Stimulated activated CD8-positive, alpha-beta memory T cell treated with anti-CD3 and anti-CD28 coated beads, Interleukin-15, amount 100 ng/mL, for 4 hours (primary cell): ENCODE measurements at places on chromosomes 5 and 9.

- DNase-seq: no peak
Observed at GRCh38 chr9:35415402-35416097, 74.4 kb upstream of the RUSC2 start.

DNA sequence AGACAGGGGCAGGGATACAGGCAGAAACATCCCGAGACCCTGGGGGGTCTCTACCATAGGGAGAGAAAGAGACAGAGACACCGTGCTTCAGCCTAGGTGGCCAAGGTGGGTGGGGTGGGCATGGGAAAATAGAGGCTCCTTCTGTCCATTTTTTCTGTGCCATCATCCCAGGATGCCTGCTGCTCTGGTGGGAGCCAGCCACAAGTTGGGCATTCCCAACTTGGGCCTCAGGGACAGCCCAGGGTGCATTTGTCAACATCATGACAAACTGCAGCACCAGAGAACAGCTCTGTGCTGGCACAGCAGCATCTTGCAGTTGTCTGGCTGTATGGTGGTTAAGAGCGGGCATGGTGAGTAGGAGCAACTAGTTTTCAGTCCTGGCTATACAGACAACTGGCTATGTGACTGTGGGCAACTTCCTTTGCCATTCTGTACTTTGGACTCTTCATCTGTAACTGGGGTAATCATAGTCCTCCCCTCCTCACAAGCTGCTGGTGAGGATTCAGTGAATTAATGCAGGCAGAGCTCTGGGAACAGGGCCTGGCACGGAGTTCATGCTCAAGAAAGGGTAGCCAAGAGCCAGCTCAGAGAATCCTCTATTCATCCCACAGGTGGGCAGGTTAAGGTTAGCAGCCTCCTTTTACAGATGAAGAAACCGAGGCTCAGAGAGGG is 100.4 kb downstream of the RGS3 start:
- DNase-seq: no peak

- DNase-seq: no peak
Observed at GRCh38 chr5:90264689-90265544, 144.6 kb downstream of the CETN3 start.

DNA sequence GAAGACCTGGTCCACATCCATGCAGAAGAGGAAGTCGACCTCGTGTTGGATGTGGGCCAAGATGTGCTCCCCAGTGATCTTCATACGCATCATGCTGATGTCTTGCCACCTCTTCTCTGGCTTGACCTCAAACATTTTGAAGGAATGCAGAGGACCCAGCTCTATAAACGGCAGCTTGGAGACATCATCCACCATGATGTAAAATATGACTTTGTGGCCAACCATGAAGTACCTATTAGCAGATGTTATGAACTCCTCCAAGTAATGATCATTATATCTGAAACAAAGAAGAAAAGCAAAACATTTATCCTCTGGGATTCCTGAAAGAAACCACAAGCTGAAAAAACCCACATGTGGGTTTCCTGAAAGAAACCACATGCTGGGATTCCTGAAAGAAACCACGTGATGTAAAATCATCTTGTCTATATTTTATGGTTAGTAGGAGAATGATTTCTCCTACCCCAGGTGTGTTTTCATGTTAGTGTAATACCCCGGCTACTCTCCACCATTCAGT is 52.3 kb downstream of the GGTA1 start:
- no peak for DNase-seq

- no peak for DNase-seq
Observed at GRCh38 chr5:44909004-44909403, 100.3 kb downstream of the MRPS30 start.

- no peak for DNase-seq
Observed at GRCh38 chr5:178349625-178350353, 117.2 kb upstream of the PHYKPL start.

DNA sequence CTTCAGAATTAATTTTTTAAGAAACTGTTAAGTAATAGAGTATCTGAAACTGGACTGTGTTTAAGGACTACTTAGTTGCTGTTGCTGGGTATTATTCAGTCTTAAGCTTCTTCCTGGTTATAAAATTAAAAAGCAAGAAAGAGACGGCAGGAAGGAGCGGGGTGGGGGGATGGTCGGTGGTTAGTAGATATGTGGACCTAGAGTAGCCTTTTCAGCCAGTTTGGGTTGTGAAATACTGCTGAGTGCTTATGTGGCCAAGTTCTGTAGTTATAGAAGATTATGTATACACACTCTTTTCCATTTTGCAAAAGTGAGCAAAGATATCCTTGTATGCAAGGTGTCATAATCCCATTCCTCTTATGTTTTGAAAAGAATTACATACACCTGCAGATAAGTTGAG is 28.5 kb downstream of the TRIO start:
- no peak for DNase-seq

DNA sequence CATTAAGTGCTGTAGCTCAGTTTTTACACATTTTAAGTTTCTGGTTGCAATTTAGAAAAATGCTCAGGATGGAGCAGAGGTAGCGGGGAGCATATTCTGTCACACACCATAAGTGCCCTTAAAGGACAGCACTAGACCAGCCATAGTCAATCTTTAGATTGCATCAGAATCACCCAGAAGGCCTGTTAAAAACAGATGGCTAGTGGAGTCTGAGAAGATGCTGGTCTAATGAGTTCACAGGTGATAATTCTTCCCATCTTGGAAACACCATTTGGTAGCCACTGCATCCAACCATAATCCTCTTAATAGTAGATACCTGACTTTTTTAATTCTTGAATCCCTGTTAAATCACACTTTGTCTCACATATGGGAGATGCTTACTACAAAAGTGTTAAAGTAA is 113.2 kb downstream of the CDH18 start:
- DNase-seq: no peak

DNA sequence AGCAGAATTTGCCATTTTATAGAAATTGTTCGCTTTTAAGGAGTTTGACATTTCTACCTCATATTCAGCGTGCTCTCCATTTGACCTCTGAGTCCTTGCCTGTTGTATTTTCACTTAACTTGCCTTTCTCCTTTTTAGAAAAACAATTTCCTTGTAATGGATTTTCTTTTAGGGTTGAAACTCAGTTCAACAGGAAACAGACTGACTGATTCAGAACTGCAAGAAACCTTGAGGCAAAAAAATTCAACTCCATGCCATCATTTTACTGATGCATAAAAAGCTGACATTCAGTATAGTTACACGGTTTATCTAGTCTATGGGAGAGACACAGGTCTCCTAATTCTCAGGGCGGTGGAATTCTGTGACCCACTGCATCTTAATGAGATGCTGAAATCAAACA is 59.8 kb downstream of the MRPS30 start:
- DNase-seq: no peak

GRCh38 chr9:69131682-69132081 is 42.4 kb upstream of the TJP2 start:
- DNase-seq: no peak

- no peak for DNase-seq
Observed at GRCh38 chr9:100111235-100111634, 12.2 kb downstream of the INVS start.

DNA sequence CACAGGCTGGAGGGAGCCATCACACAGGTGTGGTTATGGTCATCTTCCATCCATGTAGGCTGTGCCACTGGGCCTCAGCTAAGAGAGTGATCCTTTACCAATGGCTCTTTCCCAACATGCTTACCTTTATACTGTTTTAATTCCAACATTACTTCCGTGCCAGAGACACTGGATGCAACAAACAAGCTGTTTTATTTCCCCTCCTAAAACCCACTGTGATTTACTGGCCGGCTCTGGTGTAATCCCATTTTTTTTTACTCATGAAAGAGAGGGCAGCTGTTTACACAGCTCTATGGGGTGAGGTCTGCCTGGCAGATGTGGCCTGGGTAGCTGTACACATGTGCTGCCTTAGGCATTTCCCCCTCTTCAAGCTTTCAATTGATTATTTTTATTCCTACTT is 58.5 kb downstream of the MACROH2A1 start:
- no peak for DNase-seq

DNA sequence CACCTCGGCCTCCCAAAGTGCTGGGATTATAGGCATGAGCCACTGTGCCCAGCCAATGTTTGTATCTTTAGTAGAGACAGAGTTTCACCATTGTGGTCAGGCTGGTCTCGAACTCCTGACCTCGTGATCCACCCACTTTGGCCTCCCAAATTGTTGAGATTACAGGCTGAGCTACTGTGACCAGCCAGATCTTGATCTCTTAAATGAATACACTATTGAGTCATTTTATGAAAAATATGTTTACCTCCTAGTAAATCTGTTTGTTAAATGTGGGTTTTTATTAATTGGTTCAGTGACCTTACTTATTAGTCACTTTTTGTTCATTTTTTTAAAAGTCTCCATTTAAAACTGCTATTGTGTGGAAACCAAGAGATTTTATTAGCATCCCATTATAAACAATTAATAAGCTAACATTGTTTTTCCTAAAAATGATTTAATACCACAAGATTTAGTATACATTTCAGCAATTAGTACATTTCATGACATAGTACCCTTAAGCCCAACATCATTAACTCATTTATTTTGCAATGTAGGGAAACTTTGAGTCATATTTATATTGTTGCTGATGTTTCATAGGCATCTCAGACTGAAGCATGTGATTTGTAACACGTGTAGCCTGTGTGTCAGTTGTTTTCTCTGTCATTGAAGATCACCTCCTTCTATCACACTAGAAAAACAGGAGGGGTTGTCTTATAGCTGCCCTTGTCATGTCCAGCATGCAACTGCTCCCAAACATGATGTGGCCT is 261.2 kb downstream of the TAF11L14 start:
- no peak for DNase-seq

DNA sequence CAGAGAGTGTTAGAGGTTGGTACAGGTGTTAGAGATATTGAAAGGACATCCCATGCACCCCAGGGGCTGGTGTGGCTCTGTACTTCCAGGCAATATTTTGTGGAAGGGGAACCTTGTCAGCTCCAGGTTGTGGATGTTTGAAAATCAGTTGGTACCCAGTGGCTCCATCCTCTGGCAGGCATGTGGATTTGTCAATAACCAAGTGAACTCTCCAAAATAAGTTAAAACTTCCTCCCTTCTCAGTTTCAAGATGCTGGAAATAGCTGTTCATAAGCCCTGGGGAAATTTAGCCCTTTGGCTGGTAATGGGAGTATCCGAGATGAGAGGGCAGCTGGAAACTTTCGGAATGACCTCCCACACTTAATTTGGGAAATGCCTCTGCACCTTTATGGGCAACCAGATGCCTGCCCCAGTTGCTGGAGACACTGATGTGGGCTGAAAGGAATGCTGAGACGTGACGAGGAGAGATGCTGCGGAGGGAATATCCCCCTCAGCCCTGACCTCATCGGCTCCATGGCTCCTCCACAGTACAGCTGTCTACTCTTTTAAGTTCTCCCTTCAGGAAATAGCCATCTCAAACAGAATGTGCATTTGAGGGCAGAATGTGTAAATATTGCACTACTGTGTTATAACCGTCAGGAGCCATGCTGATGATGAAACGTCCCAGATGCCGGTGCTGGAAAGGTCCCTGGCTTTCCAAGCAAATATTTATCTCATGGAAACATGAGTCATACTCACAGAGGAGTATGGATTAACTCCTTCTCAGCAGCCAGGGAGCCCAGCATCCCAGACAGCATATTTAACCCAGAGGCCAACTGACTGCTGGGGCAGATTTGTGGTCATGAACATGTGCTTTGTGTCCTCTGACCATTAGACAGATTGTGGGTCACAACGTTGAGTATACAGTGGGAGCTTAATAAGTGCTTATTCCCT is 29.5 kb downstream of the TGFBI start:
- no peak for DNase-seq

DNA sequence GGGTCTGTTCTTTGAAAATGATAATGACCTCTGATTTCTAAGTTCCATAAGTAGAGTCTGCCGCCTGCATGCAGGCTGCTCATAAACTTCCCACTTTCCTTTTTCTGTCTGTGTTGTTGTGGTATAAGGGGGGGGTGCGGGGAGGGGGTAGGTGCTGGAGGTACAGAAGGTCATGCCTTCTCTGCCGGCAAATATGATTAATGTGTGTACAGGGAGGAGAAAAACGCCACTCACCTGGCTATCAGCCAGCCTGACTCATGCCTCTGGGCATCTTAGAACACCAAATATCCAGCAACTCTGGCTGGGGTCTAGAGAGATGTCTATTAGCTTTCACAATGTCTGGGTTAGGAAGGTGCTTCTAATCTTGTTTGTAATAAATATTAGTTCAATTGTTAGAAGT is 128.3 kb downstream of the EFNA5 start:
- DNase-seq: no peak

- DNase-seq: no peak
Observed at GRCh38 chr9:91087462-91087759, 274.3 kb downstream of the AUH start.

GRCh38 chr5:41176952-41177351 is 36.4 kb downstream of the C6 start:
- DNase-seq: no peak

DNA sequence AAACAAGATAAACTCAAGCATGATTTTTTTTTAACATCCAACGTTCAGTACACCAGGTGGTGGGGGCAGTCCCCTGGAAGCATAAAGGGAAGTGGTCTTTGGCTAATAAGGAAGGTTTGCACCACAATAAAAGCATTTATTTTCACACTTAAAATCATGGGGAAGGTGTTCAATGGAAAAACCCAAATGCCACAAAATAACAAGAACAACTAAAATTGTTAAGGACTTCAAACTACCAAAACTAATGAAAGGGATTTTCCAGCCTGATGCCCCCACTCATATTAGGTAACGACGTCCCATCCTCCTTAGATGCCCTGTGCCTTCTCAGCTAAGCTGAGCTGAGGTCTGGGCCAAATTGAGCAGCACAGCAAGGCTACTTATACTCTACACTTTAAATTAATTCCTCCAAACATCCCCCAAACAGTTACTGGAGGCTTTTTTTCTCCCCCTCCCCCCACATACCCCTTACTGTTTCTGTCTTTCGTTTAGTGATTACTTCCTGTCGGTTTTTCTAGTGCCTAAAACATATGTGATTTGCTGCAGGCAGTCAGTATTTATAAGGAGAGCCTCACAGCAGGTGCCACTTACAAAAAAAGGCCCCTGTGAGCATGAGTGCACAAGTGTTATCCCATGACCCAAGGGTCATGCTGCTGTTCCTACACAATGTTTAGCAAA is 259.7 kb upstream of the ZNF608 start:
- DNase-seq: no peak

DNA sequence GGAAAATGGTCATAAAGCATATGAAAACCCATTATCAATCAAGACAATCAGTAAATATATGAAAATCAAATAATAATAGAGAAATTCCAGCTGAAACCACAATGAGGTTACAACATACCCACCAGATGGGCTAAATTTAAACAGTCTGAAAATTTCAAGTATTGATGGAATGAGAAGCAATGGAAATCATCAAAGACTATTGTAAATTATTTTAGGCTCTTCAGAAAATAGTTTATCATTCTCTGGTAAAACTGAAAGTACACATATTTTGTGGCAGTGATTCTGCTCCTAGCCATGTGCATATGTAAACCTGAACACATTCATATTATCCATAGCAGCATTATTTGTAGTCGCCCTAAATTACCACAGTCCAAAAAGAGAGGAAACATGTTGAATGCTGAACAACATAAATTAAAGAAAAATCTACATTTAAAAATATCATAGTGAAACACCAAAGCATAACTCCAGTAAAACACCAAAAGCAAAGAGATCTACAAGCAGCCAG is 215.3 kb downstream of the PRELID2 start:
- DNase-seq: no peak

- no peak for DNase-seq
Observed at GRCh38 chr5:132998556-132998955, 27.8 kb downstream of the ZCCHC10 start.
